ENCODE measurements at places on chromosomes 13 and 19.

DNA sequence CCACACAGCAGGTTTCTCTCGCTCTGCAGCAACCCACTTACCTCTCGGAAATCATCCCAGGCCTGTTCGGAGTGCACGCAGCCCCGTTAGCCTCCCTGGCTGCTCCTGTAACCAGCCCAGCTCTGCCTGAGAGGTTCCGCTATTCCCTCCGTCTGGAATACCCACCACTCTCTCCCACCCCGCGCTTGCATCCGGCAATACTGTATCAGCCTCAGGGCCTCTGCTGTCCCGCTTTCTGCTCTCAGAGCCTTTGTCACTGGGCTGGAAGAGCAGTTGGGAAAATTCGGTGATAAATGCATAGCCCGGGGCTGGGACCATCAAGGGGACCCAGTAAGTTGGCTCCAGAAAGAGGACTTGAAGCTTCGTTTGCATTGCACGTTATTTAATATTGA, 759 bp upstream of the TLE6 start:
- no peak overlapping the region for H3K27ac ChIP-seq
- peaks cover 8% of the 10 kb centered on the region for H3K4me1 ChIP-seq
- no peaks in the 10 kb centered on the region for H3K27me3 ChIP-seq
- DNase-seq: no peak

DNA sequence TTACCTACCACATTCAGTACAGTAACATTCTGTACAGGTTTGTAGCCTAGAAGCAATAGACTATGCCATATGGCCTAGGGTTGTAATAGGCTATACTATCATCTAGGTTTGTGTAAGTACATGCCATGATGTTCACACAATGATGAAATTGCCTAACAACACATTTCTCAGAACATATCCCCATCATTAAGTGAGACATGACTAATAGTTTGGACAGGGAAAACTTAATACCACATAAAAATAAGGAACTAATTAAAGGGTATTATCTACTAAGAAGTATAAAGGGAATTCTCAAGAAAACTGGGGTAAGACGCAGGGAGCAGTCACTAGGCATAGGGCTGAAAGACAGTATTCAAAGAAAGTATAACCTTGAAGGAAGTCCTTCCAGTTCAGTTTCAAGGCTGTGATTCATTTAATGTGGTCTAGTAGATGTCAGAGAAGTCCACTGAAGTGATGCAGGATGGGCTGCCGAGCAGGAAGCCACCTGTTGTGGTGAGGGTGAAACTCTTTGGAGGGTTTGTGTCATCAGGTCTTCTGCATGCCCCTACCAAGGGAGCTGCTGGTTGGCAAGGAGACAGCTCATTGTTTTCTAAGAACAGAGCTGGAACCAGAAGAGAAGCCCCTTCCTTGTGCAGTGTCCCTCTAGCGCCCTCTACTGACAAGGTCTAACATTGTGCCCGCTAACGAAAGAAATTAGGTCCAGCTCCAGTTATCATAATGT, 122.9 kb downstream of the OLFM4 start:
- DNase-seq: peak; percentile 11
- H3K4me3 ChIP-seq: no peak overlapping the region
- H3K27ac ChIP-seq: no peak overlapping the region

GRCh38 chr13:109281017-109281902, 505.1 kb downstream of the IRS2 start:
- no peak overlapping the region for H3K27ac ChIP-seq
- H3K4me1 ChIP-seq: no peaks in the 10 kb centered on the region
- H3K4me3 ChIP-seq: no peak overlapping the region

DNA sequence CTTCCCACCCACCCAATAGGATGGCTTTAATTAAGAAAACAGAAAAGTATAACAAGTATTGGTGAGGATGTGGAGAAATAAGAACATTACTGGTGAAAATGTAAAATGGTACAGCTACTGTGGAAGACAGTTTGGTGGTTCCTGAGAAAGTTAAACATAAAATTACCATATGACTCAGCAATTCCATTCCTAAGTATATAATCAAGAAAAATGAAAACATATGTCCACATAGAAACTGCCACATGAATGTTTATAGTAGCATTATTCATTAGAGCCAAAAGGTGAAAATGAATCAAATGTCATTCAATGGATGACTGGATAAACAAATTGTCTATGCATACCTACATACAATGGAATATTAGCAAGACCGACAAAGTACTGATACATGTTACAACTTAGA, 16.9 kb downstream of the DZIP1 start:
- DNase-seq: no peak
- no peaks in the 10 kb centered on the region for H3K4me1 ChIP-seq
- no peak overlapping the region for H3K4me3 ChIP-seq
- no peaks in the 10 kb centered on the region for H3K27me3 ChIP-seq
- no peak overlapping the region for H3K27ac ChIP-seq

GRCh38 chr13:67106502-67107057, 123.6 kb downstream of the PCDH9 start:
- H3K27ac ChIP-seq: no peak overlapping the region
- DNase-seq: no peak
- no peaks in the 10 kb centered on the region for H3K4me1 ChIP-seq
- no peak overlapping the region for H3K4me3 ChIP-seq
- no peaks in the 10 kb centered on the region for H3K36me3 ChIP-seq

GRCh38 chr13:74210693-74211393, 76.6 kb upstream of the KLF12 start:
- no peaks in the 10 kb centered on the region for H3K36me3 ChIP-seq
- no peak overlapping the region for H3K27ac ChIP-seq
- H3K4me1 ChIP-seq: no peaks in the 10 kb centered on the region
- H3K4me3 ChIP-seq: no peak overlapping the region
- no peak for DNase-seq
- H3K27me3 ChIP-seq: no peaks in the 10 kb centered on the region

- no peaks in the 10 kb centered on the region for H3K4me1 ChIP-seq
- no peak overlapping the region for H3K27ac ChIP-seq
- no peaks in the 10 kb centered on the region for H3K27me3 ChIP-seq
- no peaks in the 10 kb centered on the region for H3K36me3 ChIP-seq
- H3K4me3 ChIP-seq: no peak overlapping the region
Observed at GRCh38 chr13:106155411-106155810, 380.1 kb downstream of the EFNB2 start.

GRCh38 chr13:29439601-29440388, 155.7 kb downstream of the SLC7A1 start:
- H3K4me1 ChIP-seq: no peaks in the 10 kb centered on the region
- H3K27ac ChIP-seq: no peak overlapping the region

DNA sequence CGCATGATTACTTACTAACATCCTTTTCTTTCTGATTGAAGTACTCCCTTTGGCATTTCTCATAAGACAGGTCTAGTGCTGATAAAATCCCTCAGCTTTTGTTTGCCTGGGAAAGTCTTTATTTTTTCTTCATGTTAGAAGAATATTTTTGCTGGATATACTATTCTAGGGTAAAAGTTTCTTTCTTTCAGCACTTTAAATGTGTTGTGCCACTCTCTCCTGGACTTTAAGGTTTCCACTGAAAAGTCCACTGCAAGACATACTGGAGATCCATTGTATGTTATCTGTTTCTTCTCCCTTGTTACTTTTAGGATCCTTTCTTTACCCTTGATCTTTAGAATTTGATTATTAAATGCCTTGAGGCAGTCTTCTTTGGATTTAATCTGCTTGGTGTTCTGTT, 796.7 kb downstream of the UQCRFS1 start:
- no peaks in the 10 kb centered on the region for H3K27me3 ChIP-seq
- no peak for DNase-seq
- H3K27ac ChIP-seq: no peak overlapping the region
- no peak overlapping the region for H3K4me3 ChIP-seq
- no peaks in the 10 kb centered on the region for H3K4me1 ChIP-seq
- H3K36me3 ChIP-seq: no peaks in the 10 kb centered on the region

DNA sequence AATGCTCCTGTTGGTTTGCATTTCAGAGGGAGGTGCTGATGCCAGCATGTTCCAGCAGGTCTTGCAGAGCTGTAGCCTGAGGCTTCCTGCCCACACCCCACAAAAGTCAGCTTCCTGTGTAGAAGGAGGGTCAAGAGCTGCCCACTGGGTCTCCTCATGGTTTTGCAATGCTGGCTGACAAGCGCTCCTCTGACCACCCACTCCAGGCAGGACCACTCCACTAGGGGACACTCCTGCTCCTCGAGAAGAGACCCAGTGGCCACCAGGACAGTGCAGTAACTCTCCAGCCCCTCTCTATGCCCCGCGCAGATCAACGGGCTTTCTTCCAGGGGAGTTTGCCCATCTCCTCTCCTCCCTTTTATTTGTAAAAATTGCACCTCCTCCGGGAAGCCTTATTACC, 72.9 kb upstream of the UQCRFS1 start:
- no peaks in the 10 kb centered on the region for H3K4me1 ChIP-seq
- no peak overlapping the region for H3K27ac ChIP-seq
- DNase-seq: no peak

- H3K27me3 ChIP-seq: no peaks in the 10 kb centered on the region
- H3K36me3 ChIP-seq: no peaks in the 10 kb centered on the region
- H3K27ac ChIP-seq: peak overlapping the region; percentile 95
- no peak for DNase-seq
- H3K4me1 ChIP-seq: no peaks in the 10 kb centered on the region
Observed at GRCh38 chr19:46715975-46716671, 791 bp downstream of the PRKD2 start.

DNA sequence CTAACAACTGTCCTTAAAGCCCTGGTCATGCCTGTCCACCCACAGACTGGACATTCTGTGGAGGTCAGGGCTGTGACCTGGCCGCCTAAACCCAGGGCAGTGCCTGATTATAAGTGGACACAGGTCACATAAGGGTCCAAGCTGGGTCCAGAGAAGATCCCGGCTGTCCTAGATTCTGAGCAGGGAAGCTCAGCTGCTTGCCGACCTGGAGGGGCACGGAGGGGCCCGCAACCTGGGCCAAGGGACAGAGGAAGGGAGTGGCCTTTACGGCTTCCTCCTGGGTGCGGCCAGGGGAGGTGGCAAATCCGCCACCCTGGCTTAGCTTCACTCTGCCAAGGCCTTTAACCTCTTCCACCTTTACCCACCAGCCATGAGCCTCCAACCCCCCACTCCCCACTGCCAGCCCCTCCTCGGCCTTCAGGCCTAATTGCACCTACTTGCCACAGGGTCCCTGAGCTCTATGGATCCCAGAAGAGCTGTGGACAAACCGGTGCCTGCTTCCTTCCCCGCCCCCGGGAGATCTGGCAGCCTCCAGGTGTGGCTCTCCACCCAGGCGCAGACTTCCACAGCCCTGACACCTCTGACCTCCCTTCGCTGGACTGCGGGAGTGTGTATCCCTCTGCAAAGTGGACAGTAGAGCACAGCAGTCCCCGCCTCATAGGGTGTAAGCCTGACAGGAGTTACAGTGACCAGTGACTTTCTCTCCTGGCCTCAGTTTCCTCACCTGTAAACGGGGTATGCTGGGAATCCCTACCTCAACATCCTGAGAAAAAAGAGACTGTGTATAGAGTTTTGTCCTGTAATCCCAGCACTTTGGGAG, 1.7 kb downstream of the CD320 start:
- peaks cover 6% of the 10 kb centered on the region for H3K4me1 ChIP-seq
- no peaks in the 10 kb centered on the region for H3K27me3 ChIP-seq
- peak; percentile 3 for DNase-seq
- no peak overlapping the region for H3K4me3 ChIP-seq
- H3K27ac ChIP-seq: peak overlapping the region; percentile 27

- no peak overlapping the region for H3K27ac ChIP-seq
- H3K4me1 ChIP-seq: no peaks in the 10 kb centered on the region
- H3K36me3 ChIP-seq: no peaks in the 10 kb centered on the region
- no peak overlapping the region for H3K4me3 ChIP-seq
- H3K27me3 ChIP-seq: no peaks in the 10 kb centered on the region
- no peak for DNase-seq
Observed at GRCh38 chr19:4523306-4524110, 5.2 kb upstream of the PLIN4 start.

DNA sequence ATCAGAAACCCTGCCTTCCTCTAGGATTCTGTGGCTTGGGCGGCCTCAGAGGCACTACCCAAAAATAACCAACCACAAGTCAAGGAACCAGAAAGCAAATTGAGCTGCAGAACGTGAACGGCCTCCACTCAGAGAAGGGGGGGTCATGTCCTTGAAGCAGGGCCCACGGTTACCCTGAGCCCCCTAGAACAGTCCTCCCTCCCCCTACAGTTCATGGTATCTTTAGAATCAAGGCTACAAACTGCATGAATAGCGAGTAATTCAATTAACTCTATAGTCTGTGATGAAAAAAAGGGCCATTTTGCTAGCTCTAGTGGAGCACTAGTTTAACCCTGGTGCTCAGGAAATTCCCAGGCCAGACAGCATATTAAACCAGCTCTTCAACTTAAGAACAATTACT, 79.0 kb upstream of the ZNF507 start:
- no peaks in the 10 kb centered on the region for H3K36me3 ChIP-seq
- no peak overlapping the region for H3K4me3 ChIP-seq
- H3K4me1 ChIP-seq: peaks cover 5% of the 10 kb centered on the region
- no peak for DNase-seq
- no peak overlapping the region for H3K27ac ChIP-seq
- no peaks in the 10 kb centered on the region for H3K27me3 ChIP-seq

GRCh38 chr13:73082471-73082870, 23.7 kb downstream of the KLF5 start:
- H3K4me1 ChIP-seq: no peaks in the 10 kb centered on the region
- no peaks in the 10 kb centered on the region for H3K36me3 ChIP-seq
- H3K27me3 ChIP-seq: no peaks in the 10 kb centered on the region
- no peak for DNase-seq

- DNase-seq: no peak
- H3K27ac ChIP-seq: no peak overlapping the region
- H3K4me1 ChIP-seq: no peaks in the 10 kb centered on the region
- no peaks in the 10 kb centered on the region for H3K36me3 ChIP-seq
Observed at GRCh38 chr19:39351537-39352064, 9.4 kb downstream of the SAMD4B start.

DNA sequence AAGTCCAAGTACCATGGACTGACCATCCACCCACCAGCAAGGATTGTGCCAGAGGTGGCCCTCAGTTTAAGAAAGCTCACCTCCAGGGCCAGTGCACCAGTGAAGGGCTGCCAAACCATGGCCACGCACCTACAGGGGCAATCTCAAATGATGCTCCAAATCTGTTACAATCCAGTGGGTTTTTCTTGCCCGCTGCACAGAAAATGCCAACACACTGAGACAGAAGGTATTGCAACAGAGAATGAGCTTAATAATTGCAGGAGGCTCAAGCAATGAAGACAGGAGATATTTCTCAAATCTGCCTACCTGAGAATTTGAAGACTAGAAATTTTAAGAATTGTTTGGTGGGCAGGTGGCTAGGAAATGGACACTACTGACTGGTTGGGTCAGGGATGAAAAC, 22.0 kb downstream of the CEACAM7 start:
- H3K4me3 ChIP-seq: no peak overlapping the region
- H3K27ac ChIP-seq: no peak overlapping the region
- no peaks in the 10 kb centered on the region for H3K4me1 ChIP-seq
- peaks cover 3% of the 10 kb centered on the region for H3K27me3 ChIP-seq

DNA sequence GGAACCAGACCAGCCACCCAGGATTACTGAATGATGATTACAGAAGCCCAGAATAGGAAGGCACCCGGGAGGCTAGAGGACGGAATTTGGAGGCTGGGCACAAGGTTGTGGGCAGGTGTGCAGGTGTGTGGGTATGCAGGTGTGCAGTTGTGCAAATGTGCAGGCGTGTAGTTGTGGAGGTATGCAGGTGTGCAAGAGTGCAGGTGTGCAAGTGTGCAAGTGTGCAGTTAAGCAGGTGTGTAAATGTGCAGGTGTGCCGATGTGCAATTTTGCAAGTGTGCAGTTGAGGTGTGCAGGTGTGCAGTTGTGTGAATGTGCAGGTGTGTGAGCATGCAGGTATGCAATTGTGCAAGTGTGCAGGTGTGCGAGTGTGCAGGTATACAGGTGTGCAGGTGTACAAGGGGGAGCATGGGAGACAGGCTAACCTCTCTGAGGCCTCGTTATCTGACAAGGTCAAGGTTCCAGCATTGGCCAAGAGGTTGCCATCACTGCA, 131.8 kb downstream of the KCTD15 start:
- H3K36me3 ChIP-seq: no peaks in the 10 kb centered on the region
- H3K27me3 ChIP-seq: no peaks in the 10 kb centered on the region
- H3K27ac ChIP-seq: no peak overlapping the region
- no peak for DNase-seq
